Pancreas (tissue), 10 donors: ENCODE measurements at places on chromosomes 2 and 18. TPM values are rescaled to one million over a fixed set of nuclear protein-coding genes. Genes with fewer than 3 reads are reported as not detected.

Gene KCNJ3
- 0.87 TPM for total RNA-seq

Gene DSC3
- 0.06 TPM for total RNA-seq

GRCh38 chr2:217049956-217050355 is 190.1 kb upstream of the TNP1 start:
- no peak for DNase-seq
- H3K4me3 ChIP-seq = no peak overlapping the region
- H3K27me3 ChIP-seq = no peaks in the 10 kb centered on the region
- no peaks in the 10 kb centered on the region for H3K4me1 ChIP-seq
- no peak overlapping the region for H3K27ac ChIP-seq

GRCh38 chr18:78801011-78801410 is 178.6 kb upstream of the SALL3 start:
- no peak for DNase-seq
- H3K27ac ChIP-seq = no peak overlapping the region
- no peaks in the 10 kb centered on the region for H3K4me1 ChIP-seq
- H3K4me3 ChIP-seq = no peak overlapping the region
- no peaks in the 10 kb centered on the region for H3K36me3 ChIP-seq
- H3K27me3 ChIP-seq = no peaks in the 10 kb centered on the region

GRCh38 chr2:226185616-226186211 is 613.9 kb downstream of the IRS1 start:
- H3K4me3 ChIP-seq = no peak overlapping the region
- no peaks in the 10 kb centered on the region for H3K4me1 ChIP-seq
- H3K27ac ChIP-seq = no peak overlapping the region
- no peaks in the 10 kb centered on the region for H3K27me3 ChIP-seq

DNA sequence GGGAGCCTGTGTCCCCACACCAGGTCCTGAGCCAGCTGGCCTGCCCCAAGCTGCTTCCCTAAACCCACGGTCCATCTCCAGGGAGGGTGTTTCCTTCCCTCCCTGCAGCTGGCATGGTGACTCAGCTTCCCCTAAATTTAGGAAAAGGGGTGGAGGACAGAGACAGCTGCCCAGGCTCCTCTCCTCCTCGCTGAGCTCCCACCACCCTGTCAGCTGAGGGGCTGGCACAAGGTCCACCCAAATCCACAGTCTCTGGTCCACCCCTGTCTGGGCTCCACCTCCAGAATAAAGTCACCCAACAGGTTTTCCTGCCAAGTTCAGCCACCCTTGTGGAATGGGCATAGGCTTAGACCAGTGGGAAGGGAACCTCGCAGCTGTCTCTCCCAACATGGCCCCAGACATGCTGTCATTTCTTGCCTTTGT is 156.5 kb downstream of the TNS1 start:
- no peak overlapping the region for H3K4me3 ChIP-seq
- no peak for DNase-seq
- H3K27ac ChIP-seq = no peak overlapping the region
- H3K4me1 ChIP-seq = no peaks in the 10 kb centered on the region
- no peaks in the 10 kb centered on the region for H3K27me3 ChIP-seq
- peaks cover 54% of the 10 kb centered on the region for H3K36me3 ChIP-seq

DNA sequence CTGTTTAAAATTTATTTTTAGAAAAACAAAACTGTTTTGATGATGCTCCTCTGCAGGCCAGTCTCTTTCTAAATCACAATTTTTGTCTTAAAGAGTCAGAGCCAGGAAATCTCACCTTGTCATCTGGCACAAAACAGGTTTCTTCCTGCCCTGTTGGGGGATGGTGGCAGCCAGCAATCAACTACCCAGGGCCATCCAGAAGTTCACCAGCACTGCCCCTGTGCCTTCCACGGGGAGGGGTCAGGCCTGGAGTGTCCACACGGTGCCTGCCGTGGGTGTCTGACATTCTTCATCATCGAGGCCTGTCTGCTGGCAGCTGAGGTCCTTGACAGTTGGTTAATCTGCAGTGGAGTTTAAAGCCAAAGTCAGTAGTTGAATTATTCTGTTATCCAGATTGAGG is 40.0 kb upstream of the BMP10 start:
- H3K36me3 ChIP-seq = no peaks in the 10 kb centered on the region
- H3K27me3 ChIP-seq = no peaks in the 10 kb centered on the region
- H3K4me3 ChIP-seq = no peak overlapping the region
- no peaks in the 10 kb centered on the region for H3K4me1 ChIP-seq

GRCh38 chr2:140892436-140892835 is 1238.4 kb downstream of the LRP1B start:
- DNase-seq = no peak
- H3K4me1 ChIP-seq = no peaks in the 10 kb centered on the region
- no peaks in the 10 kb centered on the region for H3K36me3 ChIP-seq
- H3K27me3 ChIP-seq = no peaks in the 10 kb centered on the region
- no peak overlapping the region for H3K27ac ChIP-seq
